ENCODE measurements at places on chromosomes 3 and 15. TPM values are rescaled to one million over a fixed set of nuclear protein-coding genes. Genes with fewer than 3 reads are reported as not detected.

DNA sequence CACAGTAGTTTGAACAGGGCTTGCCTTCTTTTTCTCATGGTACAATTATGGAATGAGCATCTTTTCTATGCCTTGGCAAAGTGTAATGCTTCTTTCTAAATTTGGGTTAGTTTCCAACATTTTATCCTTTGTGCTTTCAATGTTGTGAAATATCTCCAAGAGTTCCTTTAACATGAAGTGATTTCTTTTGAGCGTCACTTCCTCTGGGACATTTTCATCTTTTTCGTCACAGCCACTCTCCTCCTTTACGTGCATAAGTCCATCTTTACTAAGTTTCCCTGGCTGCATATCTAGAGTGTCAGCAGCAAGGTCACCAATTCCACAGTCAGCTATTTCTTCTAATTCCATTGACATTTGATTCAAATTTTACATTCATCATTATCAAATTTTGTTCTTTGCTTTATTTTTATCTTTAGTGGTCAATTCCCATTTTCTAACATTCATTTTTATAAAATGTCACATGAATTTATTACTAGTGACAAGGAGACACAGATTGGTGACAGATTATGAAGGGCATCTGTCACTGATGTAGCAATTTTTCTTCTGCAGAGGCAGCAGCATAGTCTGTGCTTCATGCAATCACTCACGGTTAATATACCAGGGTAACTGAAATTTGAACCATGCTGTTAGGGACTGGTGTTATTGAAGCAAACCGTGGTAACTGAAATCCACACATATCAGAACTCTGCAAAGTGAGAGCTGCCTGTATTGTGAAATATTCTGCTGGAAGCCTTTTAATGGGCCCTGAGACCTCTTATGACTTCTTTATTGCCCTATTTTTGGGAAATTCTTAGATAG, 126.5 kb upstream of the THBS1 start:
- peaks cover 13% of the 10 kb centered on the region for H3K4me1 ChIP-seq
- no peak overlapping the region for H3K27ac ChIP-seq
- H3K36me3 ChIP-seq: no peaks in the 10 kb centered on the region

DNA sequence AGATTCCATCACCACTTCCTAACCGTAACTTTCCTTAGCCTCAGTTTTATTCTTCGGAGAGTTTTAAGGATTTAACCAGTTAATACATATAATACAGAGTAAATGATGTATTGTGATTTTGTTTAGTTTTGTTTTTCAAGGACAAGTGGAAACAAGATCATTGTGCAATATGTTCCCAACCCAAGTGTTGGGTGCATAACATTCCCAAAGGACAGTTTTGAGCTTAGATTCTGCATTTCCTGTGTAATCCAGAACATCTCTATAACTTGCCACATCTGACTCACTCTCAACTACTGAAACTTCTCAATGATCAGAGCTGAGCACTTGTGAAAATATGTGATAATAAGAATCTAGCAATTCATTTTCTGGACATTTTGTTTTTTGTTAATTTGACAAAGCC, 466.1 kb upstream of the PPP2R3A start:
- H3K4me3 ChIP-seq: no peak overlapping the region
- no peaks in the 10 kb centered on the region for H3K36me3 ChIP-seq
- no peak for DNase-seq
- H3K4me1 ChIP-seq: no peaks in the 10 kb centered on the region

GRCh38 chr3:74200952-74201351, 413.5 kb downstream of the CNTN3 start:
- no peaks in the 10 kb centered on the region for H3K27me3 ChIP-seq
- no peak overlapping the region for H3K4me3 ChIP-seq
- no peak for DNase-seq
- no peak overlapping the region for H3K27ac ChIP-seq
- no peaks in the 10 kb centered on the region for H3K36me3 ChIP-seq
- H3K4me1 ChIP-seq: no peaks in the 10 kb centered on the region

IL5RA gene
- 7.6 TPM for total RNA-seq

DNA sequence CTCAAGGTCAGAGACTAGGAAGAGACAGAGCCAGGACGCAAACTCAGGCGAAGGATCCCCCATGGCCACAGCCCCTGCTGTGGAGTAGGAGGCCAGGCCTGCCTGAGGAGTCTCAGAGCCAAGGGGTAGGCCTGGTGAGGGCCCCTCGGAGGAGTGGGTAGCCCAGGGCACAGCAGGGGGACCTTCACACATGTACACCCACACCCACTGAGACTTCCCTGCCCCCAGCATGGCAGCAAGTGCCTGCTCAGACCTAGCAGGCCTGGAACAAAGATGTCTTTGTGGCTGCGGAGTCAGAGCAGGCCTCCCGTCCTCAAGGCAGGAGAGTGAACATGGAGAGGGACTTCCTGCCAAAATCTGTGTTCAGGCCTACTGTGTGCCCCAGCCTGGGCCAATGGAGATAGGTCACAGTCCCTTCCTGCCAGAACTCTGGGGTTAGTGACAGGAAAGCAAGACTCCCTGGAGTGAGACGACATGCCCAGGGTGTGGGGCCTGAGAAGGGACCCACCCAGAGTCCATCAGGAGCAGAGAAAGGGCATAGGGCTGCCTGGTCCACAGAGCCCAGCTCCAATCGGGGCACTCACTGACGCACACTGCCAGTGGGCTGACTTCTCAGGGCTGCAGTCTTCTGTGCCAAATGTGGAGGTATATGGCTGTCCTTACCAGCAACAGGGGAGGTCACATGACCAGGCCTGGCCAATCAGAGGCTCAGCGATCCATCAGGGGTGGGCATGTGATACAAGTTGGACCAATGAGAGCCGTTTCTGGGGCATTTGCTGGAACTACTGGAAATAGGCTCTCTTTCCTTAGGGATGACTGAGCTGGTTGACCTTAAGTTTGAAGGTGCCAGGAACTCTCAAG, 2.3 kb downstream of the GRIP2 start:
- no peak overlapping the region for H3K4me3 ChIP-seq
- H3K4me1 ChIP-seq: no peaks in the 10 kb centered on the region
- H3K36me3 ChIP-seq: no peaks in the 10 kb centered on the region
- DNase-seq: no peak
- no peak overlapping the region for H3K27ac ChIP-seq
- H3K27me3 ChIP-seq: no peaks in the 10 kb centered on the region

ZBTB47 gene
- 38.0 TPM for total RNA-seq

IGSF11 gene
- 30.9 TPM for total RNA-seq

DNA sequence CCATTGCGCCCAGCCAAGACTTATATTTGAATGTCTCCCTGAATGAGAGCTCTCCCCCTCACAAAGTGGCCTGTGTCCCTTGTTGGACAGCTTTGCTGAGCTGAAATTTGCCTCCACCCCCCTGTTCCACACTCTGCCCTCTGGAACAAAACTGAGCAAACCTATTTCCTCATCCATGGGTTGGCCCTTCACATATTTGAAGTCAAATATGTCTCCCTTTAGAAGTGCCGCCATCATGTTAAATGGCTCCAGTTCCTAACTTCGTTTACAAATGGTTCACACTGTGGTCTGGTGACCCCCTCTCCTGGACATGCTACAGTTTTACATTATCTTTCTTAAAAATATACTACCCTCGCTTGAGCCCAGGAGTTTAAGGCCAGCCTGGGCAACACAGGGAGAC, 4.6 kb downstream of the PLIN1 start:
- no peaks in the 10 kb centered on the region for H3K36me3 ChIP-seq
- no peaks in the 10 kb centered on the region for H3K27me3 ChIP-seq
- H3K4me1 ChIP-seq: no peaks in the 10 kb centered on the region
- no peak overlapping the region for H3K4me3 ChIP-seq
- H3K27ac ChIP-seq: no peak overlapping the region
- DNase-seq: no peak

- H3K27me3 ChIP-seq: no peaks in the 10 kb centered on the region
- no peak overlapping the region for H3K4me3 ChIP-seq
- H3K36me3 ChIP-seq: no peaks in the 10 kb centered on the region
- no peak overlapping the region for H3K27ac ChIP-seq
- H3K4me1 ChIP-seq: no peaks in the 10 kb centered on the region
Measured at GRCh38 chr3:146818301-146818700, 213.2 kb upstream of the PLSCR5 start.

All from prostate gland (tissue), 2 donors.